AG10803 (cell line): ENCODE measurements at places on chromosomes 16 and 17.

- no peak for DNase-seq
Observed at GRCh38 chr16:64013856-64014255, 1108.0 kb downstream of the CDH11 start.

GRCh38 chr16:86010680-86011141, 111.7 kb downstream of the IRF8 start:
- DNase-seq: no peak

GRCh38 chr17:30248786-30249185, 13.3 kb upstream of the SLC6A4 start:
- DNase-seq: no peak

- no peak for DNase-seq
Observed at GRCh38 chr16:56351481-56351880, 73.9 kb downstream of the AMFR start.
